ENCODE measurements at places on chromosomes 4 and X.

DNA sequence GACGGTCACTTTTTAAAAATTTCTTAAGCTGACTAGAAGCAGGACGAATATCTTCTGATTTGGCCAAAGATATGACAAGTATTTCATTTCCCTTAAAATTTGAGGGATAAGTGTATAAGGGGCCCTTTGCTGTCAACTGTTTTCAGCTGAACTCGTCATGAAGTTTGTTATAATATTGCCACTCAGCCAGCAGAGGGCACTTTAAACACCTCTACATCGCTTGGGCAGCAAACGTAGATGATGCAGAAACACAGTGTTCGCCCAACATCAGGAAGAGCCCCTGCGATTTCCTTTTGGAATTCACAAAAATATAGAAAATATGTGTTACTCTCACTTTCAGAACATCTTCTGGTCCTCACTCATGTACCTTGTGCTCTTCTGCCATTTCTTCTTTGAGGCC lies 435.7 kb upstream of the FMR1 start:
- no peak for DNase-seq

GRCh38 chrX:136055651-136056221 lies 70.5 kb downstream of the SLC9A6 start:
- no peak for DNase-seq

GRCh38 chrX:30888526-30889146 lies 418 bp downstream of the TAB3 start:
- DNase-seq = peak; percentile 13

DNA sequence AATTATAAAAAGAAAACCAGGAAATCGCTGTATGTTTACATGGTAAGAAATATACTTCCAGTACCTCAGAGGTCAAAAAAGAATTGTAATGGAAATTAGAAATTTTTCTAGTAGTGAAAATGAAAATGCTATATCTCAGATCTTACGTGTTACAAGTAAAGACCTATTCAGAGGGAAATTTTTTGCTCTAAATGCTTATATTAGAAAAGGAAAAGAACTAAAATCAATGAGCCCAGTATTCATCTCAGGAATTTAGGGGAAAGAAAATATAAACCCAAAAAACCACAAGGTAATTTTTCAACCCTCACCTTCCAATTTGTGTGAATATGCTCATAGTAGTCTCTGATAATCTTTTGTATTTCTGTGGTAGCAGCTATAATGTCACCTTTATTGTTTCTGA lies 145.6 kb downstream of the RAP1GDS1 start:
- DNase-seq = no peak

DNA sequence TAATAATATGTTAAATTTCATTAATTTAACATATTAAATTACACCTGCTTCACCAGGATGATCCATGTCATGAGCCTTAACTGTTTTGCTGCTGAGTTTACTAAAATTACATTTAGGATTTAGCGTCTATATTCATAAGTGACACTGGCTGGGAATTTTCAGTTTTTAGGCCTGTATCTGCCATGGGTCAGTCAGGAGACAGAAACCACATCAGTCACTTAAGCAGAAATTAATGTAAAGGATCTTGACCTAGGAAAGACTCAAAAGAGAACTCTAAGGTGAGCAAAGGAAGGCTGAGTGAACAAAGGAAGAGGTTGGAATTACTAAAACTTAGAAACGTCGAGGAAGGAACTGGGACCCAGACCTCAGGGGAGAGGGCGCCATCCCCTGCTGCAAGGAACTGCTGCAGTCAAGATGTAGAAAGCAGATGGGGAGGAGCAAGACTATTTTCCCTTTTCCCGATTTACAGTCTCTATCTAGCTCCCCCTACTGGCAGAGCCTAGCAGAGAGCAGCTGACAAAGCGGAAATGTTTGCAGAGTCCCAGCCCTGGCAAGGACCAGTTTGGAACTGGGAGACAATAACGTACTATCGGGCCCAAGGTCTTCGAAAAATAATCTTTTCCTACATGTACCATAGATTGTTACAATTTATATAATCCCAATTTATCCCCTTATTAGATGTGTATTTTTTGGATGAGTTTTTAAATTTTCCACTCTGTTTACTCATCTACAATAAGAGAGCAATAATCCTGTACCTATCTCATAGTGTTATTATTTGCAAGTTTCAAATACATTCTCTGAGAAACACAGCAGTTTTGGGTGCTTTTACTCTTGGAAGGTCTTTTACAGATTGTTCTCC lies 22.6 kb upstream of the RBBP7 start:
- DNase-seq = peak; percentile 79

GRCh38 chr4:15996773-15997172 lies 33.8 kb upstream of the FGFBP2 start:
- DNase-seq = no peak

DNA sequence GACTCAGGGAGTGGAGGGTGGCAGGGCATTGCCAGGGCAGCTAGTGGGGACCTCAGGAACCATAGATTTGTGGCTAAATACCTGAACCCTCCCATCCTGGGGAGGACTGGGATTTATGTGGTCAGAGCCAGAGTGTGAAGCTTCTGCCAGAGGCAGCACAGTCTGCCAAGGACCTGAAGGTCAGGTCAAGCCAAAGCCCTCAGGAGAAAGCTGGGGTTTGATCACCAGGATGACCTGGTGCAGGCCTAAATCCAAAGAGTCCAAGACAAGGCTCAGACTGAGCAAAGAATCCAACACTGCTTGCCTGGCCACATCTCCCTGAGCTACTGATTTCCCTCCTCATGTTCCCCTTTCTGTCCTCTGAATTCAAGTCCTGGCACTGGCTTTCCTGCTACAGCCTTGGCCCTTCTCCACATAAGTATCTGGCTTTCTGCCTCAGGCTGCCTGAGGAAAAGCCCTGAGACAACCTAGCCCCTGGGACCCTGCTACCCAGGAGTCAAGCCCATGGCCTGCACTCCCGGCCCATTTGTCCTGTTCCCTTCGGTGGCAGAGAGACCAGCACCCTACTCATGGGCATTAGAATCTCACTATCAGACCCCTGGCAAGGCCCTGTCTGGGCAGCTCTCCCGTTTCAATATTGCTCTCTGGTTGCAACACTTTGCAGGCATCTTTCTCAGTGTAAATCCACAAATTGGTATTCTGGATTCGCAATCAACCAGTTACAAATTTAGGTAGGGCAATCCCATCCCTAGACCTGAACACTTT lies 39.3 kb upstream of the SLC25A43 start:
- DNase-seq = no peak

Measured in inflammatory macrophage (primary cell).